GM18507 (cell line): ENCODE measurements at places on chromosomes 2 and 18.

DNA sequence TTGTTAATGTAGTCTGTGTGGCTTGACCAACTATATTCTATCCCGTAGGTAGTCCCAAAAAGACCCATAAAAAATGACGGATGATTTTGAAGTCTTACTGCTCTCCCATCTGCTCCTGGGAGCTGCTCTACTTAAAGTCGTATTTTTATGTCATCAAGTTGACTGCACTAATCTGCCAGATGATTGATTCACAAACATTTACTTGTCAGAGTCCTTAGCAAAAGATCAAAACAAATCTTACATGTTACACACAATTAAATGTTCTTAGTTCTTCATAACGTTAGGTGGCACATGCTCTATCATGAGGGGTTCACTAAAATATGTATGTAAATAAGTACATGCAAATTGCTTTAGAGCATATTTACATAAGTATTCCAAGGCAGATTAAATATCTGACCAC lies 498.3 kb upstream of the LRRTM4 start:
- no peak for DNase-seq

- DNase-seq = no peak
Observed at GRCh38 chr2:8885449-8886201, 48.2 kb upstream of the KIDINS220 start.

DNA sequence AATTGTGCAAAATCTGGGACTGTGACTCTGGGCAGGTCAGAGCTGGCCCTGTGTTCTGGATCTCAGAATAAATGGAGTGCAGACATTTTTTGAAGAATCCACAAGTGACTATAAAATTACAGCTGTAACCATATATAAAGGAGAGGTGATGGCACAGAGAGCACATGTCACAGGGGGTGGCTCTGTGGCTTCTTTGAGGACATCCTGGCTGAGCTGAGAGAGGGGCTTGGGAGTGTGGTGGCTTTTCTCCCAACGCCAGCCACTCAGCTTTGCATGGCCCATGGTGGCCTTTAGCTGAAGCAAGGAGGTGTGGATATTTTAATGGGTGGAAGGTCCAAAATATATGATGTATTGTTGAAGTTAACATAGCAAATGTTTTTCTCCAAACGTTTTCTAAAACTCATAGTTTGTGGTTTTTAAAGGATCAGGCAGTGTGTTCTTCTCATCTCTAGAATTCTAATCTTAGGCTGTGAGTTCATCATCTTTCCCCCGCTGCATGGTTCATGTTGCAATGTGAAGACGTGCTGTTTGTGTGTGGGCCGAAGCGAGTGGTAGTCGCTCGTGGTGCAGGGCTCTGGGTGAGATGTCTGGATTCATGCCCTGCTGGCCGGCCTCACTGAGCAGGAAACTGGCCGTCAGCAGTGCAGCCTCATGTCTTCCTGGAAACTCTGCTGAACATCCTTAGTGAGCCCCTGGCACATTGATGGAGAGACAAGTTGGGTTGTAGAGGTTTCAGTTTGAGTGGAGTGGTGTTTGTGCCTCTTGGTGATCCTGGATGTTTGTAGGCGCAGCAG lies 109.9 kb downstream of the ZNF236 start:
- DNase-seq = no peak

GRCh38 chr2:176526995-176527901 lies 258.0 kb downstream of the MTX2 start:
- no peak for DNase-seq

DNA sequence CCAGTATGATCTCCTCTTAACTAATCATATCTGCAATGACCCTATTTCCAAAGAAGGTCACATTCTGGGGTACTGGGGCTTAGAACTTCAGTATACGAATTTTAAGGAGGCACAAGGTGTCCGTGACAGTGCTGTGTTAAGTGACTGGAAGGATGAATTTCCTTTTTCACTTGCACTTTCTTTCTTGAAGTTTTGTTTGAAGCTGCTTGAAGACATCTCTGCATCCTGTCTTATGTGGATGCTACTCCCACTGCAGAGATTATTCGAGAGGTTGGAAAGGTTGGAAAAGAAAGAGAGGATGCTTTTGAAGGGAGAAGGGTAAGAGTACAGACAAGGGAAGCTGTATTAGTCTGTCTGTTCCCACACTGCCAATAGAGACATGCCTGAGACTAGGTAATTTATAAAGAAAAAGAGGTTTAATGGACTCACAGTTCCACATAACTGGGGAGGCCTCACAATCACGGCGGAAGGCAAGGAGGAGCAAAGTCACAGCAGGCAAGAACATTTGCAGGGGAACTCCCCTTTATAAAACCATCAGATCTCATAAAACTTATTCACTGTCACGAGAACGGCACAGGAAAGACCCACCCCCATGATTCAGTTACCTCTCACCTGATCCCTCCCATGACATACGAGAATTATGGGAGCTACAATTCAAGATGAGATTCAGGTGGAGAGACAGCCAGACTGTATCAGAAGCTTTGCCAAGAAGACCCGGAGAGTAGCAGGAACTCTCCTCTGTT lies 3.6 kb upstream of the RNF144A start:
- no peak for DNase-seq

GRCh38 chr2:36707050-36707449 lies 10.5 kb downstream of the VIT start:
- no peak for DNase-seq

GRCh38 chr2:157440404-157441071 lies 3.4 kb downstream of the CYTIP start:
- DNase-seq = no peak

DNA sequence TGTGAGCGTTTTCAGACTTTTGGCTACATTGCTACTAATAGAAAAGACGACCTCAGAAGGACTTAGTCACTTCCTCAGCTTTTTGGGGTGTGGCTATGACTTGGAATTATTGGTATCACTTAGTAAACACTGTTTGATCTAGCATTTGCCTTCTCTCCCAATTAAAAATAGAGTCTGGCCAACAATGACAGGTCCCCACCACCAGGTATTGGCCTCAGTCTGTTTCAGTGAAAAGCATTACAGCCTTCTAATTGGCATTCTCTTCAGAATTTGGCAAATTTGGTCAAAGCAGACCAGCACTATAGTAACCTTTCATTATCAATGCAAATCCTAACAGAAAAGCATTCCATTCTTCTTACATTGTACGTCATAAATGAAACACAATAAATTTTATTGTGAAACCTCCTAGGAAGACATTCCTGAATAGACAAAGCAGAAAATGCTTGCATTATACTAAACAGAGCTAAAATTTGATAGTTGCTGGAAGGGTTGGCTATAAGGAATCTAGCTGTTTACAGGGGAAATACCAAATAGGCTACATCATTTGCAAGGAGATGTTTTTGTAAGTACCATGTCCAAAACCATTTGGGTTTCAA lies 613.9 kb downstream of the IRS1 start:
- no peak for DNase-seq
